Naive thymus-derived CD8-positive, alpha-beta T cell (primary cell): ENCODE measurements at places on chromosomes 3 and 15. TPM values are rescaled to one million over a fixed set of nuclear protein-coding genes. Genes with fewer than 3 reads are reported as not detected.
A peak's percentile ranks its signal among the peaks of the same experiment; 100 is the strongest.

Gene TIGIT
- total RNA-seq: 5.0 TPM

Gene USP13
- 6.9 TPM for total RNA-seq

- peaks cover 2% of the 10 kb centered on the region for H3K36me3 ChIP-seq
- no peak overlapping the region for H3K4me3 ChIP-seq
- no peaks in the 10 kb centered on the region for H3K4me1 ChIP-seq
- no peak for DNase-seq
- no peak overlapping the region for H3K27ac ChIP-seq
Measured at GRCh38 chr15:86591994-86592735, 512.5 kb downstream of the AGBL1 start.

- no peak overlapping the region for H3K27ac ChIP-seq
- H3K4me1 ChIP-seq: no peaks in the 10 kb centered on the region
- H3K36me3 ChIP-seq: no peaks in the 10 kb centered on the region
- H3K27me3 ChIP-seq: no peaks in the 10 kb centered on the region
Measured at GRCh38 chr15:66785637-66786036, 83.6 kb downstream of the SMAD6 start.

GRCh38 chr3:151015181-151015580 is 42.7 kb upstream of the CLRN1 start:
- no peaks in the 10 kb centered on the region for H3K4me1 ChIP-seq
- H3K36me3 ChIP-seq: no peaks in the 10 kb centered on the region
- no peak overlapping the region for H3K27ac ChIP-seq

DNA sequence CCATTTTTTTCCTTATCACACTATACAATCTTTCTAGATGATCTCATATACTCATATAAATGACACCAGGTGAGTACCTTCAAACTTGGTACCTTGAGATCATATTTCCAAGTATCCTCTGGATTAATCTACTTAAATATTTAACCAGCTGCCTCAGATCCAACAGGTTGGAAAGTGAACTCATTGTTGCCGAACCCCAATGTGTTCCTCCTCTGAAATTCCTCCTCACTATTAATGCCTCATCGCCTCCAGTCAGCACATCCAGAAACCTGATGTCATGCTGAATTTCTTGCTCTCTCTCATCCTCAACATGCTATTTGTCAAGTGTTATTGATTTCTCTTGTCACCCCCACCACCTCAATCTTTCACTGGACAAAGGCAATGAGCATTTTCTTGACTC is 221.8 kb downstream of the FMN1 start:
- no peaks in the 10 kb centered on the region for H3K4me1 ChIP-seq
- peaks cover 5% of the 10 kb centered on the region for H3K27me3 ChIP-seq
- no peak overlapping the region for H3K4me3 ChIP-seq
- no peaks in the 10 kb centered on the region for H3K36me3 ChIP-seq

DNA sequence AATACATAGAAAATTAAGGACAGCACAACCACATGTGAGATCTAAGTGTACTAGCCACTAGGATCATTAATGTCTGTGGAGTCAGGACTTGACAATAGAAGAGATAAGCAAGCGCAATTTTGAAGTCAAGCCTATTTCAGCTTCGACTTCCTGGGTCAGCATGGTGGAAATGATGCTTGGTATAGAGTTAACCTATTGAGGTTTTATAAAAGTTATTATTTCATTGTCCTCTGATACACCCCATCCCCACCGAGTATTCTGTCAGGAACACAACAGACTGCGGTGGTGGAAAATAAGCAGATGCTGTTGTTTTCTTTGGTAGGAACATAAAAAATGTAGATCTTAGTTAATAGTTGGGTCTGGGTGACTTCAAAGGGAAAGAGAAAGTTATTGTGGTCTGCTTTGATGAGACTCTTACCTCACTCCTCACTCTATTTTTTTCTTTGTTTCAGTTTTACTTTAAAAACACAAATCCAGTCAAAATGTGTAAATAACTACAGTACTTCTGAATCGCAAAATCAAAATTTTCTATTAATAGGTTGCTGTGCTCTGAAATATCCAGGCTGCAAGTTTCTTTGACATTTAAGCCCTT is 82.1 kb downstream of the IL5RA start:
- H3K4me3 ChIP-seq: peak overlapping the region; percentile 21
- H3K27ac ChIP-seq: peak overlapping the region; percentile 26
- H3K27me3 ChIP-seq: no peaks in the 10 kb centered on the region
- H3K36me3 ChIP-seq: no peaks in the 10 kb centered on the region
- peaks cover 9% of the 10 kb centered on the region for H3K4me1 ChIP-seq
